ENCODE measurements at places on chromosomes 16 and 17.

- peak; percentile 56 for DNase-seq
Measured at GRCh38 chr17:38322156-38322779, 21.5 kb downstream of the GPR179 start.

DNA sequence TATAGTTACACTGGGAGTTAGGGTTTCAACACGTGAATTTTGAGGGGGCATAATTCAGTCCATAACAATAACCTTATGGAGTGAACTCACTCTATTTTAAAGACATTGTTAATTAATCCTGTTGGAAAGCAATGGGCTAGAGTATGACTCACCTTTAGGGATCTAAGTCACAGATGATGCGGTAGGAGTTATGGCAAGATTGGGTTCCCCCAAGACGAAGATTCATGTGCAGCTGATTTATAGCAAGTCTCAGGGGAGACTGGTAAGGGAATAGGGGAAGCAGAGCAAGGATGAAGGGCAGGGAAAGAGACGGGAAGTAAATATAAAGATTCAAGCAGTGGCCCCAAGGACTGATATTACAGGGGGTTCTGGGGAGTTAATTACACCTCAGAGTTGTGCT, 159.6 kb upstream of the DNAH9 start:
- no peak for DNase-seq

DNA sequence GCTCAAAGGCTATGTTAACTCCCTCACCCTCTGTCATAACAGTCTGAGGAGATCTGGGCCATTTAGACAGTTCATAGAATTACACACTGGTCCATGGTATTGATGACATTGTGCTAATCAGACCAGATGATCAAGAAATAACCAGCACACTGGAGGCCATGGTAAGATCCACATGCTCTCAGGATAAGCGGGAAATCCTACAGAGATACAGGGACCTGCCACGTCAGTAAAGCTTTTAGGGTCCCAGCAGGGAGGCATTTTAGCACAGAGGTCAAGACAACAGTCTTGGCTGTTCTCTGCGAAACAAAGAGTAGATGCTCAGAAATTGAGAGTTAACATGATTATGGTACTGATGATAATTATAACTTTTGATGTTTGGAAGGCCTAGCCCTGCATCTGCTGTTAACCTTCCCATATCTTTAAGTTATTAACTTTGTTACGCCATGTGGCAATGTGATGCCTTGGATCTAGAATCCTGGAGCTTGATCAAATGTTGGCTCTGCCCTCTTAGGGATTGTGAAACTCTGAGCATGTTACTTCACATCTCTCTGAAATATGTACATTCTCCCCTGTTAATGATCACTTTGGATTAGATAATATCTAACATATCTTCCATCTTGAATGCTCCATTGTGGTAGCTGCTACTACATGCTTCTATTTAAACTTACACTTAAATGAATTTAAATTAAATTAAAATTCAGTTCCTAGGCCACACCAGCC, 172.0 kb upstream of the SOX9 start:
- DNase-seq = no peak

DNA sequence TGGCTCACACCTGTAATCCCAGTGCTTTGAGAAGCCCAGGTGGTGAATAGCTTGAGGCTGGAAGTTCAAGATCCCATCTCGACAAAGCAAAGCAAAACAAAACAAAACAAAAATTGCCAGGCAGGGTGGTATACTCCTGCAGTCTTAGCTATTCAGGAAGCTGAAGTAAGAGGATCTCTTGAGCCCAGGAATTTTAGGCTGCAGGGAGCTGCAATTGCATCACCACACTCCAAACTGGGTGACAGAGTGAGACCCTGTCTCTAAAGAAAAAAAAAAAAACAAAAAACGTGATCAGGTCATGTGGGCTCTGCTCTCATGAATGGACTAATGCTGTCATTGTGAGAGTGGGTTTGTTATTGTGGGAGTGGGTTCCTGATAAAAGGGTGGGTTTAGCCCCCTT, 409.1 kb downstream of the NPIPA7 start:
- no peak for DNase-seq

DNA sequence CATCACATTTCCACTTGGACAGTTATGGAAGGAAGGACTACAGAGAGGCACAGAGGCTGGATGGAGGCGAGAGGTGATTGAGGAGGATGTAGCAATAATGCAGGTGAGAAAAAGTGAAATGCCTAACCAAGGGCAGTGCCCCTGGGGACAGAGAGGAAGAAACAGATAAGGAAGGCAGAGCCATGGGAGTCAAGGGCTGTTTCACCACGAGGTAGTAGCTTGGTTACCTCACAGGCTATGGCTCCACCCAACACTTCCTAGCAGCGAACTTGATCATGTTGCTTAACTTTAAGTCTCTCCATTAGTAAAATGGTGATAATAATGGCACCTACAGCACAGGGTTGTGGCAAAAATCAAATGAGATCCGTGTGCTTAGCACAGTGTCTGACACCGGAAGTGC, 83.9 kb downstream of the YPEL2 start:
- DNase-seq = no peak

- no peak for DNase-seq
Measured at GRCh38 chr17:39530513-39530912, 69.2 kb downstream of the CDK12 start.

DNA sequence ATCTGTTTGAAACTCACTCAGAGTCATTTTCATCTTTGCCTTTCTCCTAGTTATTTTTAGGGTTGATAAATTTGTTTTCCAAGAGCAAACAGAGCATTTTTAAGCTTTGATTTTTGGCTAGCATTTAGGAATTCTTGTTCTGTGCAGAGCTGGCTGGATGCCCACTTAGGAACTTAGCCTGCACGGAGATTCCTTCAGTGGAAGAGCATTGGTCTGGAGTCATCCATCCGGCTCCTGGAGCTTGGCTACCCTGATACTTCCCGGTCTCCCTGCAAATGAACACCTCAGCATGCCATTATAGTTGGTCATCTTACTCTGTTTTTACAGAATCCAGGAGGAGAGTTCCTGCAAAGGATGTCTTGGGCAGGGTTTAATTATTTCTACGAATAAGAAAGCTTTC, 57.1 kb downstream of the SPECC1 start:
- DNase-seq = peak; percentile 69

GRCh38 chr16:66152823-66153393, 213.6 kb upstream of the CDH5 start:
- no peak for DNase-seq

DNA sequence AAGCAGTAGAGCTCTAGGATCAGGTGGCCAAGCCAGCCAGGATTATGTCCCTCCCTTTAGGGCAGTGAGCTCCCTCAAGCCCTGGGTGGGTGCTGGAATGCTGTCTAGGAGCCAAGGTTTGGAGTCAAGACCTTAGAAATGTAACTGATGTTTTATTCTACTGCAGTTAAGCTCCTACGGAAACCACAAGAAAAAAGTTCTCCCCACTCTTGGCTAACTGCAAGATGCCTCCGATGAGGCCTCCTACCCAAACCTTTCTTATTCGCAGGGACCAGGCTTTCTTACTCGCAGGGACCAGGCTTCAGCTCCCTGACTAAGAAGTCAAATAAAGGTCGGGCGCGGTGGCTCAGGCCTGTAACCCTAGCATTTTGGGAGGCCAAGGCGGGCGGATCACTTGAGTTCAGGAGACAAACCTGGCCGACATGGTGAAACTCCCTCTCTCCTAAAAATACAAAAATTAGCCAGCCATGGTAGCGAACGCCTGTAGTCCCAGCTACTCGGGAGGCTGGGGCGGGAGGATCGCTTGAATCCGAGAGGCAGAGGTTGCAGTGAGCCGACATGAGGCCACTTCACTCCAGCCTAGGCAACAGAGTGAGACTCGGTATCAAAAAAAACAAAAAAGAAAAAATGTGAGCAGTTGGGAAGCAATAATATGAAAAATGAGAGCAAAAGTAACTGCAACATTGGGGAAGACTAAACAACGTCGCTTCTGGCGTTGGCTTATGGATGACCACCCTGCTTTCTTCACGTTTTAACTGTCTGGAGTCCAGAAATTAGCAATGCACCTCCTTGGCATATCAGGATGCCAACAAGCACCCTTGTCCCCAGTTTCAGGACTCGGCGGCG, 31.7 kb upstream of the ARL4D start:
- DNase-seq = no peak

DNA sequence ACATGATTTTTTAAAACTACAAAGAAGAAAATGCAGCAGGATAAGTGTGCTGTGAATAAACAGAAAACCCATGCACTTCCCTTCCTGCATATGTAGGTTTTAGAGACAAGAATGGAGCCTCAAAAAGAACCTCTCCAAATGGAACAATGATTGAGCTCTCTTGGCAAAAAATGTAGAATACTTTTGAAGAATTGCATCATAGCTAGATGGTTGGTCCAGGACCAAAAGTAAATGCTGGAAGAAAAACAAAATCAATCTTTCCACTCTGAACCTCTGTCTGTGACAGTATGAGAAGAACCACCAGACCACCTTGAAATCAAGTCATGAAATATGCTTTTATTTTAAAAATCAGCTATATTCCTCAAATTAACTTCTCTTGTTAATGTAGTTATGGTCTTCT, 17.5 kb downstream of the HELZ start:
- DNase-seq = no peak

DNA sequence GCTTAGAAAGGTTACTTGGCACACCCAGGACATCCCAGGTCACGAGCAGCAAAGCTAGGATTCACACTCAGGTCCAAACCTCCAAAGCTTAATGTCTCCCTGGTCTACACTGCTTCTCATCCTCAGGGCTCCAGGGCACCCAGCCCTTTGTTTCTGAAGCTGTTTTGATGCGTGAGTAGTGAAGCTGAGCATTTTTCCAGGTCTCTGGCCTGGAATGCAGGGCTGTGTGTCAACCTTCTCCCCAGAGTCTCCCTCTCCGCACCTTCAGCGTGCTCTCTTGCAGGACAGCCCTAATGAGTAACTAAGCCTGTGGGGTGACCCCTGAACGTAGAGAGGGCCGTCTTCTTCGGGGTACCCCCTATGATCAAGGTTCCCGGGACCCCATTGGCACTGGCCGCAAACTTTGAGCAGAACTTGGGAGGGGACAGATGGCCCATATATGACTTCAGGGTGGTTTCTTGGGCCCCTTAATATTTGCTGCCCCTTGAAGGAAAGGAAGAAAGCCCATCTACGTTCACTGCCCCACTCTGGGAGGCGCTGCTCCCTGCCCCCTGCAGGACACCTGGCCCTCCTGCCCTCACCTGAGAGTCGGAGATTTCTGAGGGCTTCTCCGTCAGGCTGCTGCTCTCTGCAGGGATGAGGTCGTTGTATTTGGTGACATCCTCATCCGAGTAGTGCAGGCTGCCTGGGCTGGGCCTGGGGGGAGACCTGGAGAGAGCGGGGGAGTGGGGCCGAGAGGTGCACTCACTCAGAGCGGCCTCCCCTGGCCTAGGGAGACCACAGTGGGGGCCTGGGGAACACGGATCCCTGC, 36.4 kb upstream of the CDC42EP4 start:
- no peak for DNase-seq

- no peak for DNase-seq
Measured at GRCh38 chr17:7042501-7043181, 1.3 kb downstream of the SLC16A11 start.

DNA sequence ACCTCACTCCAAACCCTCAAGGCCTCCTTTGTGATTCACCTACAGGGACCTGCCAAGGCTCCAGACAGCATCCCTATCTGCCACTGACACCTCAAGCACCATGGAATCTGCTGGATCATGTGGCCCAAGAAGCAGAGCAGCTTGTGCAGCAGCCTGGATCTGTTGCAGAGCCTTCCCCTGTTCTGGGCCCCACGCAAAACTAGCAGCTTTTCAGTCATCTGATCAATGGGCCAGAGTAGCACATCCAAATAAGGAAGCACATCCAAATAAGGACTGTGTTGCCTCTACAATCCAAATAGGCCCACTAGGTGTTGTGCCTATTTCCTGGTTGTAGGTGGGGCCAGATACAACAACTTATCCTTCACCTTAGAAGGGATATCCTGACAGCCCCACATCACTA, 97.1 kb upstream of the GNAO1 start:
- no peak for DNase-seq

- DNase-seq = no peak
Measured at GRCh38 chr17:68172461-68172954, 75.3 kb upstream of the AMZ2 start.

DNA sequence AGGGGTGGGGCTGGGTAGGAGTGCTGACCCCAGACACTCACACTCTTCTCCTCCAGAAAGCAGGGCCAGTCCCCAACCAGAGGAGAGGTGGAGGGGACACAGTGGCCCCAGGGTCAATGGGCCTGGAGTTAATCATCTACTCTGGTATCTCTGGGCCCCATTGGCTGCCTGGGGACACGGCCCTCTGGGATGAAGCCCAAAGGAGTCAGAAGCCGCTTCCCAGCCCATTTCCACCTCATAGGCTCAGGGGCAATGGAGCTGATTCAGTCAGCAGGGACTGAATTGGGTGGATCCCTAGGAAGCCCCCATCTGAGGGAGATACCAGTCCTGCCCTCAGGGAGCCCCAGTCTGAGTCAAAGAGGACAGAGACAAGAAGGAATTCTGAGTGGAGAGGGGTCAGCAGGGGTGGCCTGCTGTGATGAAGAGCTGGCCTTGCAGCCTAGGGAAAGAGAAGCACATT, 2.9 kb upstream of the NAGS start:
- DNase-seq = no peak

DNA sequence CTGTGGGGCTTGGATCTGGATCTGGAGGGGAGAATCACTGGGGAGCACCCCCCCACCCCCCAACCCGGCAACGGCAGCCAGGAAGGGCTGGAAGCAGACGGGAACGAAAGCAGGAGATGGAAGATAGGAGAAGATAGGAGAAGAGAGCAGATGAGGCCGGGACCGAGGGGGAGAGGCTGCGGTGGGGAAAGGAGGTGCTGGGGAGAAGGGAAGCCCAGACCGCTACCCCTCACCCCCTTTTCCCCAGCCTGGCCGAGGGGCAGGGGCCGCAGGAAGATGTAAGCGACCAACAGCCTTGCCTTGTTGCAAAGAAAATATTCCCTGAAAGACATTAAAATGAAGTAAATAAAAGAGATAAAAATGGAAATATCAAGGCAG, 26.8 kb upstream of the CBFA2T3 start:
- no peak for DNase-seq

- peak; percentile 90 for DNase-seq
Measured at GRCh38 chr17:4498461-4499397, at the start of gene SPNS2. TSS of gene SPNS2 (plus strand) at chr17:4498881. CDS start at chr17:4499048, 167 bp downstream.

GRCh38 chr16:50519001-50519400, 29.2 kb upstream of the NKD1 start:
- DNase-seq = no peak

DNA sequence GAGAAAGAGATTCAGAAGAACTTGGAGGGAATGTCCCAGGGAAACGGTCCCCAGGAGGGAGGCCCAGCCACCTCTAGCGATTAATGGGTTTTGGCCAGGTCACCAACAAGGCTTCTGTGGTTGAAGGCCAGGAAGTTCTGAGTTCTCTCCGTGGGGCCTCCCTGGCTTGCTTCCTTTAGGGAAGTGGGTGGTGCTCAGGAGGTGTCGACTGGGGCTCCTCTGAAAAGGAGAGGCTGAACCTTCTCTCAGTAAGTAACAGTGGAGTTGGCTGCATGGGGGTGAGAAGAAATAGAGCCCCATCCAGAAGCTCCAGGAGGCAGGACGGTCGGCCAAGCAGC, 77.1 kb upstream of the GSE1 start:
- DNase-seq = no peak

Measured in H54 (cell line).